Stimulated activated CD4-positive, alpha-beta T cell treated with anti-CD3 and anti-CD28 coated beads, Interleukin-2, amount 100 ng/mL, for 24 hours (primary cell): ENCODE measurements at places on chromosomes 4 and X.

DNA sequence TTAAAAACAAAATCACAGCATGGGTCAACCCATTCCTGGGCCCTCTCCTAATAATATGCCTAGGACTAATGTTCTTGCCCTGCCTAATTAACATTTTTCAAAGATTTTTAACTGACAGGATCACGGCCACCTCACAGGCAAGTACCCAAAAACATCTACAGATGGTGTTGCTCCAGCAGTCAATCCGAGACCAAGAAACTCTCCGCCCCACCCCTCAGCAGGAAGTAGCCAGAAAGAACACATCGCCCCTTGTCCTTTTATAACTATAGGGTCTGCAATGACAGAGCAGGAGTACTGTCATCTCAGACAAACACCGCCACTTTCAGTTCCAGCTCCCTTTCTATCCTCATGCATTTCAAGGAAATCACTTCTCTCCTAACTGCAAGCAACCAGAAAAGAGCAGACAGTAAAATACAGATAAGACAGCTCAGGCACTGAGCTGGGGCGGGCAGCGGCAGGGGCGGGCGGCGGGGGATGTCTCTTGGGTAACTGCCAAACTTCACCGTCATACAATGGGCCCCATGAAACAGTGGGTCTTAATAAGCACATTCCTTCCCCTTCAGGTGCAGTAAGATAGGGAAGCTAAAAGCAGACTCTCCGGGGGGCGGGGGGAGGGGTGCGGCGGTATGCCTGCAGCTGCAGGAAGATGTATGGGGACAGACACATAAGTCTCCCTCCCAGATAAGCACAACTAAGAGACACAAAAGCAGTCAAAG lies 67.4 kb downstream of the ZNF182 start:
- no peak for DNase-seq

- DNase-seq = no peak
Observed at GRCh38 chr4:149553959-149554520, 261.6 kb downstream of the IQCM start.

GRCh38 chrX:69038816-69039215 lies 126.4 kb downstream of the PJA1 start:
- DNase-seq = no peak

GRCh38 chr4:105194328-105195231 lies 47.9 kb downstream of the TET2 start:
- DNase-seq = no peak

GRCh38 chrX:46597771-46598170 lies 24.2 kb downstream of the CHST7 start:
- no peak for DNase-seq
